ENCODE measurements at places on chromosomes 1 and 21.

DNA sequence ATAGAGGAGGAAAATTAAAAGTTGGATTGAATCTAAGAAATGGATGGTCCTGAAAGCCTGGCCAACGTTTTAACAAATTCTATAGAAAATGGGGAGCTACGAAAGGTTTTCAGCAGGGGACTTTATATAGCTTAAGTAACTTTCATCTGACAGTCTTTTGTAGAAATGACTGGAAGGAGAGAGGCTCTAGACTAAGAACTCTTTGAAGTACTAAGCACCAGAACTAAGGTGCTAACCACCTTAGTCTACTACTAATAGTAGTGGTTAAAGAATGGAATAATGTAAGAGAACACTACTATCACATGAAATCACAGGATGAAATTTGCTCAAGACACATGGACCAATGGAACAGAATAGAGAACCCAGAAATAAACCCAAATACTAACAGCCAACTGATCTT, 126.1 kb downstream of the DENND1B start:
- DNase-seq, result no peak

DNA sequence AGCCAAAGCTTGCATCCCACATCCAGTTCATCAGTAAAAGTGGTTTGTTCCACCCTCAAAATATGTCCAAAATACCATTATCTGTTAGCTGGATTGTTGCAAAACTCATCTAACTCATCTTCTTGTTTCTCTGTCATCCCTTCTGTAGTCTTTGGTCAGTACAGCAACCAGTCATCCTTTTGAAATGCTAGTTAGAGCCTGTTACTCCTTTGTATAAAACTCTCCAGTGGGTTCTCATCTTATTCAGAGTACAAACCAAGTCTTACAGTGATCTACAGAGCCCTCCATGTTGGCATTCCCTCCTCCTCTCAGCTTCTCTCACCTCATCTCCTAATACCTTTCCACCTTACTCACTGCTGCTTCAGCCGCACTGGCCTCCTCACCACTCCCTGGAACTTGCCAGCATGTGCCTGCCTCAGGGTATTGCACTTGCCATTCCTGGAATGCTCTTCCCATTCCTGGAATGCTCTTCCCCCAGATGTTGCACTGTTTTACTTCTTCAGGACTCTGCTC, 70.6 kb downstream of the LAMC1 start:
- DNase-seq, result no peak

DNA sequence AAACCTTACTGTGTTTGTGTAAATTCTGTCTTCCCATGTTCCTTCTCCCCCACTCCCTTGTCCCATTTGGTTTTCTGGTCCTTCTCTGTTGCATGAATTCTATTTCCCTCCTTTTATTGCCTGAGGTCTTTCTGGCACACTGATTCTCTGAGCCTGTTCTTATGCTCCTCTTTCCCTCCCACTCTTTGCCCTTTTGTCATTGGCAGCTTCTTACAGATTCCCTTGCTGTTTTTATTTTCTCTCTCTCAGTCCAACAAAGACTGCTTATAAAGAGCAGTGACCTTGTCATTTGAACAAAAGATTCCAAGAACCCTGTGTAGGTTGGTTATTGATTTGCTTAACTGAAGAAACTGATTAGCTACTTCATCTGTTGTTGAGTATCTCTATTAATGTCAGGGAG, 49.7 kb downstream of the GPR52 start:
- DNase-seq, result no peak

GRCh38 chr1:97942161-97943123, 21.6 kb upstream of the DPYD start:
- DNase-seq, result no peak

DNA sequence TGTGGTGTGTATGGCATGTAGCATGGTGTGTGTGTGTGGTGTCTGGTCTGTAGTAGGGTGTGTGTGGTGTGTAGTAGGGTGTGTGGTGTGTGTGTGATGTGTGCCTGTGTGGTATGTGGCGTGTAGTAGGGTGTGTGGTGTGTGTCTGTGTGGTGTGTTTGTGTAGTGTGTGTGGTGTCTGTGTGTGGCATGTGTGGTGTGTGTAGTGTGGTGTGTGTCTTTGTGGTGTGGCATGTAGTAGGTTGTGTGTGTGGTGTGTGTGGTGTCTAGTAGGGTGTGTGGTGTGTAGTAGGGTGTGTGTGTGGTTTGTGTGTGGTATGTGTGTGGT, 85.5 kb downstream of the SYT2 start:
- DNase-seq, result no peak

DNA sequence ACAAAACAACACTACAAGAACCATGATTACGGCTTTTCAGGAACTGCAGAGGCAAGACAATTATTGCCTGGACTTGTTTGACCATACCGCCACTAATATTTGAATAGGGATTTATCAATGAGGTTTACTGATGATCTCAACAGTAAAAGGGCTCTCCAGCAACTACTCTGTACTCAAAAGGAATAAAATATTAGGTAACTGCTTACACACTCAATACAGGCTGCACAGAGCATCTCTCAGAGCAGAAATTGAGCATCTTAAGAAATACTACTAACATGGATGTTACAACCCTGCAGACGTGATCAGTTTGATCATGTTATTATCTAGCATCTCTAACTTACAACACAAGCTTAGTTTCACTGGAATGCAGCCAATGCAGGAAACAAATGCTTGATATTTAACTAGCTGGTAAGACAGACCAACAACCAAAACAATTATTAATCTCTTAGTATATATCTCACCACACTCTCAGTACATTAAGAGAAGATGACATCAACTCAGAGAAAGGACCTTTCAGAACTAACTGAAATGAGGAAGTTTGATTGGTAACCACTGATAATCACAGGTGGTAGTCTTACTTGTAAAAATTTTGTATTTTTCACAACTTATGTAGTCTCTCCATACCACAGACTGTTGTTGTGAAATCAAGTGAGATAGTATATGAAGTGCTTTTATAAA, 52.2 kb downstream of the PUM1 start:
- DNase-seq, result no peak

Data from stimulated activated CD4-positive, alpha-beta T cell treated with anti-CD3 and anti-CD28 coated beads, Interleukin-2, amount 100 ng/mL, for 48 hours (primary cell).